ENCODE measurements at places on chromosomes 2 and 18.

DNA sequence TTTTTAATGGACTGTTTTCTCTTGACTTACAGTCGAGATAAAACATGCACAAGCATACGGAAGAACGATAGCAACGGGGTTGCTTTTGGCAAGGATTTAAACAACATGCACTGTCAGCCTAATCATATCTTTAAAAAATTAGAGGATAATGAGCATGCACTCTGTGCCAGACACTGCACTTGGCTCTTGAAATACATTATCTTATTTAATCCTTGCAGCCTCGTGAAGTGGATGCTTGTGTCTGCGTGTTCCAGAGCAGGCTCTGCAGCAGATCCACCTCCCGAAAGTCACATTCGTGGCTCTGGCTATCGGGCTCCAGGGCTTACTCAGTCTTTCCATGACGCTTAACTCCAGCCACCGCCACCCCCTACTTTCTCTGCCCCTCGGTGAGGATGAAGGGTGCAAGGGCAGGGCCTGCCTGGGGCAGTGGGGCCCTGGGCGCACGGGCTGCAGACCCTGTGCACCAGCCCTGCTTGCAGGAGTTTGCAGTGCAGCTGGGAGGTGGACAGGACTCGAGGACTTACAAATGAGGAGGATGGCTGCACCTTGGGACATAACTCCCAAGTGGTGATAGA lies 61.7 kb downstream of the ACKR3 start:
- DNase-seq, result peak; percentile 22

DNA sequence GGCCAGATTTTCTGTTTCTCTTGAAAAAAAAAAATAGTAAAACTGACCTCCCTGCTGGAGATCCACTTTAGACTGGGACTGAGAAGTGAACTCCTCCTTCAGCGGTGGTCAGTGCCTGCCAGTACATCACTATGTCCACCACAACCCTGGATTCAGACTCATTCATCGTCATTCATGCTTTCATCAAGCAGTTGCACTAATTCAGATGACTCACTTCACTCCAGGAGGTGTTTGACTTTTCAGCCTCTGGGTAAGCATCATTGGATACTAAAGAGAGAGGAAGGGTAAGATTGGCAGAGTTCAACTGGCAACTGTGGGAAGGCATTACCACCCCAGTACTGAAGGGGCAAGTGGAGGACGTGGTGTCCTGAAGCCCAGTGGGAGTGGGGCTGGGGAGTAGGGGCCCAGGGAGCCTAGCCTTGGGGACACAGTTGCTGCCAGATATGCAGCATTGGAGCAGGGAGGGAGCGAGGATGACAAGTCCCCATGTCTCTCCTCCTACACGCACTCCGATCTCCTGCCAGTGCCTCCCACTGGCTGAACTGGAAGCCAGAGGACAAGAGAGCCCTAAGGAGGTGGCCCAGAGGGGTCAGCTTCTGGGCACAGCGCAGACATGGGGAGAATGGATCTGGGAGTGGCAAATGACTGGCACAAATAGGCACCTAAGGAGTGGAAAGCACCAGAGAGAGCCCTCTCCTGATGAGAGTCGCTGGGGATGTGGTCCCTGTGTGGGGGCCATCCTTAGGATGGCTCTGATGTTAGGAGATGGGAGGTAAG lies 111.1 kb downstream of the TGFA start:
- no peak for DNase-seq

DNA sequence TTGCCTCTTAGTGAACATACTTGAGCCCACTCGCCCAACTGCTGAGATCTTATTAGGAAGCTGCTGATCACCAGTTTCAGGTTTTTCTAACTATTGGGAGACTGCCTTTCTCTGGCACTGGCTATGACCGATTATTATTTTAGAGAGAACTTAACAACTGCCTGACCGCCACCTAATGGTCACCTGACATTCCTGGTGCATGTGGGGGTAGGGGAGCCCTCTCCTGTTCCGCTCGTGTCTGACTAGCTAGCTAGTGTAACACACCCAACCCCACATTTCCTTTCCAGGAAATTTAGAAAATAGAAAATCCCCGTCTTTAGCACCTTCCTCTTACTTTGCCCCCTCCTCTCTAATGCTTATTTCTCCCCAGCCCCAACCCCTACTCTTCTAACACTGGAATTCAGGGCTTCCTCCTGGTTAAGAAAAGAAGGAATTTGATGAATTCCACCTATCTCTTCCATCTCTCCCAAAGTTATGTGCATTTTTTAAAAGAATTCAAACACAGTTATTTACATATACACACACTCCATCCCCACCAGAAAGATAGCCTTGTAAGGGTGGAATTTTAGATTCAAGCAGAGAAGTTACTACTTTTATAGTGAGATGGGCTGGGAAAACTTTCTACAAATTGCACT lies 19.4 kb upstream of the DNER start:
- no peak for DNase-seq

DNA sequence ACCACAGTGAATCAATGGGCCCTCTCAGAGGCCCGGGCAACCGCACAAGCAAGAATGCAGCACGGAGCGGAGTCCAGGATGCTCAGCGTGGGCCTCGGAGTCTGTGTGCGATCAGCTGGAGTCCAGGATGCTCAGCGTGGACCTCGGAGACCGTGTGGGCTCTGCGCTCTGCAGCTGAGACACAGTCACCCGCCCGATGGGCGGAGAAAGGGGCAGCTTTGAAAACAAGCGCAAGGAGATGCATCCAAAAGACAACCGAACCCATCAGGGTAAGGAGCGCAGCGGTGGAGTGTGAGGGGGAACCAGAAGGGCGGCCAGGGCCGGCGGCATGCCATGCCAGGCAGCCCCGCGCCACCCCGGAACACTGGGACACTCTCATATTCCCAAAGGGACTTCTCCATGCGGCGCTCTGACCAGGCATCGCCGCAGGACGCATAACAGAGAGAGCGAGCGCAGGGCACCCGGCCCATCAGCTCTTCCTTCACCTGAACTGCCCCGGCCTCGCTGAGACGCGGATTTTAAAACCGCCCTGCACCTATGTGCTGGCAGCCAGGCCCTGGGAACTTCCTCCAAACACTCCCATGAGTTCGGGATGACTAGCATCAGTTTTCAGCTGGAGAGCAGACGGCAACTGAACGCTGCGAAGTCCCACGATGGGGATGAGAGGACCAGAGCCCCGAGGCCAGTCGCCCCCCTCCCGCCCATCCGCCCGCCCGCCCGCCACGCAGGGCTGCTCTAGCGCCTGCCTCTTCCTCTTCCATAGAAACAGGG lies 44.7 kb downstream of the MC5R start:
- DNase-seq, result no peak

GRCh38 chr2:65501074-65501473 lies 68.7 kb upstream of the SPRED2 start:
- DNase-seq, result no peak

DNA sequence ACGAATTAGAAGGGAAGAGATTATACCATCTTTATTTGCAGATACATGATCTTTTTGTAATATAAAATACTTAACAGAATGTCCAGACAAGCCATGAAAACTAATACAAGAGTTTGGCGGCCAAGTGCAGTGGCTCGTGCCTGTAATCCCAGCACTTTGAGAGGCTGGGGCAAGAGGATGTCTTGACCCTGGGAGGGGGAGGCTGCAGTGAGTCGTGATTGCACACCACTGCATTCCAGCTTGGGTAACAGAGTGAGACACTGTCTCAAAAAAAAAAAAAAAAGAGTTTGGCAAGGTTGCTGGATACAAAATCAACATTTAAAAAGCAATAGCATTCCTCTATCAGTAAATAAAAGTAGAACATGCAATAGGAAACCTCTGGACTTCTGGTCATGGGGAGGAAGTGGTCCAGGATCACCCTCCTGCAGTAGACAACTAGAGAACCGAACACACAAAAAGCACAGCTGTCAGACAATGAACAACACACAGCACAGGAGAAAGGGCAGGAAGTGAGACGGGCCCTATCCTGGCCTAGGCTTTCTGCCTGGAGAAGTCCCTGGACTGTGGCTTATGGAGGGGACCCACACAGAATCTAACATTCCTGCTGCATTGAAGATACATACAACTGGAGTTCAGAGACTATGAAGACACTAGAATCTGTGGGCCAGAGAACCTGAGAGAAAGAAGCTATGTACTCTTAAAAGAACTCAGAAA lies 118.9 kb upstream of the ARL4C start:
- DNase-seq, result no peak

DNA sequence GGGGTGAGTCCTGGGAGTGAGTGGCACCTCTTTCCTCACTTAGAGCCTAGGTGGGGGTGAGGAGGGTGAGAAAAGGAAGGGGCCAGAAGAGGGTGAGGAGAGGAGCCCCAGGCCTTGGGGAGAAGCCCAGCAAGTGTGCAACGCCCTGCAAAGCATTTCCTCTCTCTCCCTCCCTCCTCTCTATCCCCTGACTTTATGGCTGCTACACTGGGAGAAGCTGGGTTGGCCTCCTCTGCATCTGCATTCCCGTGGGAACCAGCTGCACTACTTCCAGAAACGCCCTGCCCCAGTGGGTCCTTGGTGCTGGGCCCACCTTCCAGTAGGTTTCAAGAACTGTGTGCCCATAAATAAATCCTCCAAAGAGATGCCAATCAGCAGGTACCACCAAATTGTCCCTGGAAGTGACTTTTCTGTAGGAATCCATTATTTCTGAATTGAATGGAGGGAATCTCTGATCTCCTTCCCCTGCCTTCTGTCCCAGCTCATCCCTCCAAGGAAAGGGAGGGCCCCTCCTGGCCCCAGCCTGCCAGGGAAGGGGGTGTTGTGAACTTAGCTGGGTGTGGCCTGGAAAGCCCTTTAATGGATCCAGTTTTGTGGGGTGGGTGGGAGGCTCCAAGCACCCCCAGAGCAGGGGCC lies 95.7 kb upstream of the BOD1L2 start:
- DNase-seq, result no peak

DNA sequence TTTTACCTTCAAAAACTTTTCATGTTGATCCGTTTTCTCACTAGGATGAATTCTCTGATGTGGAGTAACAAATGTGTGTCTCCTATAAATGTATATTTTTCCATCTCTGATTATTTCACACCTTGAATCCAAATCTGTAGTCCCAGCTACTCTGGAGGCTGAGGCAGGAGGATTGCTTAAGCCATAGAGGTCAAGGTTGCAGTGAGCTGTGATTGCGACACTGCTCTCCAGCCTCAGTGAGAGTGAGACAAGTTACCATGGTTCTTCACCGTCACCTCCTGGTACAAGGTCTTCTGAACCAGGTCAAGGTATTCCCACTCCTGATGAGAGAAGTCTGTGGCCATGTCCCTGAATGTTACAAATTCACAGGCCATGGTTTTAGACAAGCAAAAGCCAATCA lies 15.1 kb downstream of the GMCL1 start:
- no peak for DNase-seq

GRCh38 chr2:72990695-72991438 lies 73.5 kb downstream of the EMX1 start:
- no peak for DNase-seq

DNA sequence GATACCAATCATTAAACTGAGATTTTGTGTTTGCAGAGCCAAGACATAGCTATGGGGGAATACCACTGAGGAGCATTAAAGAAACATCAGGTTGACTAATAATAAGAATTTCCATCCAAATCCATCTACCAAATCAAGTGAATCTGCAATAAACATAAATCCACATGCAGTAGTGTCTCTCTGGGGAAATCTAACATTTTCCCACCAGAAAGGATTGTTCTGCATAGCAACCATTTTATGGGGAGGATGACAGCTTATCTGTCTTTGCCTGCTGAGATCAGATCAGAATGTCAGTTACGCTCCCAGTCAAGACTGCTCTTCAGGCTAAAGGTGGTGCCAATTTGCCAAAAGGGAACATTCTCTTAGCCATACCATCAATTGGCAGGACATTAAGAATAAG lies 1098.9 kb upstream of the CHAC2 start:
- DNase-seq, result no peak

GRCh38 chr2:116922414-116922813 lies 892.1 kb upstream of the DDX18 start:
- no peak for DNase-seq

DNA sequence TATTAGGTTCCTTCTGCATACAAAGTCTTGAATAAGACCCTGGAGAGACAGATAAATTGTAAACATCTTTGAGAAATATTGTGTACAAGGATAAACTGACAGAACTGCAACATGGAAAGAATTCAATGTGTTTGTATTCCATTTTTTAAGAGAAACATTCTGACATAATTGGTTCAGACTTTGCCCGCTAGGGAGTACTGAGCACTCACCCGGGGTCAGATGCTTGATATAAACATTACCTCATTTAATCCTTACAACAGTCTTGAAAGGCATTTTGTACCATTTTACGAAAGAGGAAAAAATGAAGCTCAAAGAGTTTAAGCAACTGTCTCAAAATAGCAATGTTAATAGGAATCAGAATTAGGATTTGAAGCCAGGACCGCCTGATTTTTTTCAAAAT lies 416.7 kb upstream of the CRIM1 start:
- no peak for DNase-seq

GRCh38 chr2:119520696-119521432 lies 3.4 kb downstream of the SCTR start:
- no peak for DNase-seq

DNA sequence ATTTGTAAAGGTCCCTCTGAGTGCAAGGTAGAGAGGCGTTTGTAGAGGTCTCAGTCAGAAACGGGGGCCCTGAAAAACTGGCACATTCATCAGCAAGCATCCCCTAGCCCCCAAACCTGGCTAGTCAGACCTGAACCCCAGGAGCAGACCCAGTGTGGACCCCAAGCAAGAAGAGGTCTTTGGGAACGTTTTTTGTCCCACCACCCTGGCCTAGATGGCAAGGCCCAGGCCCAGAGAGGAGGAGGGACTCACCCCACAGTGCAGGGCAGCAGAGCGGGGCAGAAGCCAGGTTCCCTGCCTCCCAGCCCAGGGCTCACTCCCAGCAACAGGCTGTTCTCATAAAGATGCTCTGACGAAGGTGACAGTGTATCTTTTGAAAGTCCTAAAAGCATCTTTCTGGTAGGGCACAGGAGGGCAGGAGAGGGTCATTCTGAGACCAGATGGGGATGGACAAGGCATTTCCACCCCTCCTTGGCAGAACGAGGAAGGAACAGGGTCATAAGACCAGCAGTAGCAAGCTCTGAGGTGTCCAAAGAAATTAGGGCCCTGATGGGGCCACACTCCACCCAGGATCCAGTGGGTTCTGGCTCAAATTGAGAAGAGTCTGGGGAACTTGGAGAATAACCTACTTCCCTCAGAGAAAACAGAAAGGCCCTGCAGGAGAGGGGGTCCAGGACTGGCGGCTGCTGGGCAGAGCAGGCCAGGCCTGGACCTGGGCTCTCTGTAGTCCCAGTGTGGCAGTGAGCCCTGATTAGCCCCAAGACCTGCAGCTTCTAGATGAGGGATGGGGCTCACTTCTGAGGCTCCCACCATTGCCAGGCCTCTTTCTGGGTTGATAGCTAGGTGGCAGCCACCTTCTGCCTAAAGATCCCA lies 18.2 kb downstream of the ADRA2B start:
- DNase-seq, result peak; percentile 11

DNA sequence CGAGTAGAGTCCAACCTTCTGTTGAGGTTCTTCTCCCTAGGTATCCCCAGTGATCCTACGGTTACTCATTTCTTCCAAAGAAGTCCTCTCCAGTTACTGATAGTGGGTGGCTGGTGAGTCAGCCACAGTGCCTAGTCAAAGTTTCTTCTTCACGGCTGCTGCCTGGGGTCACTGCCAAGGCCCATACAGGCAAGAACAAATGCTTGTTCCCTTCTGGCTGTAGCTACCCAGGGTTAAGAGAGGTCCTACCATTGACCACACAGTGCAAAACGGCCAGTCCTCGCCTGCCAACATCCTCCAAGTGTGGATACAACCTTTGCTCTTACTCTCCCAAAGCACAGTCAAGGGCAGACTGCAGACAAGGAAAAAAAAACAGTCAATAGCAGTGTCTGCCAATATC lies 2.9 kb upstream of the PTPN4 start:
- DNase-seq, result no peak

Measured in right hindlimb (tissue), 1 donor.